Stimulated activated CD4-positive, alpha-beta T cell treated with anti-CD3 and anti-CD28 coated beads, Interleukin-1b, Interleukin-23, amount 100 ng/mL, for 24 hours (primary cell): ENCODE measurements at places on chromosomes 5 and 9.

DNA sequence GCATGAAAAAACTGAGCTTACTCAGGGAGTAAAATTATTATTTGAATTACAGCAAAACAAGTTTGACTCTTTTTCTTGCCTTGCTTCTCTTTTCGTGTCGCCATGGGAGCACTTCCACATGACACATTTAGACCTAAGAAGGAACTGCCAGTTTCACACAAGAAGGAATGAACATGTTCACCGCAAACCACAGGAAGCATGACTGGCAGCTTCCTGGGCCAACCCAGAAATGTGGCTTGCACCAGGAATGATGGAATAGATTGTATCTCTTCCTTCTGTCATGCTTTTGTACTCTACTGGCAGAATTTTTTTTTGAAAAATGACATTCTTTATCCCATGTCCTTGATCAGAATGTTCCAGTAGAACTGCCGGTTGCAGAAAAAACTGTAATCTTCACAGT is 32.9 kb upstream of the MAN2A1 start:
- no peak for DNase-seq

DNA sequence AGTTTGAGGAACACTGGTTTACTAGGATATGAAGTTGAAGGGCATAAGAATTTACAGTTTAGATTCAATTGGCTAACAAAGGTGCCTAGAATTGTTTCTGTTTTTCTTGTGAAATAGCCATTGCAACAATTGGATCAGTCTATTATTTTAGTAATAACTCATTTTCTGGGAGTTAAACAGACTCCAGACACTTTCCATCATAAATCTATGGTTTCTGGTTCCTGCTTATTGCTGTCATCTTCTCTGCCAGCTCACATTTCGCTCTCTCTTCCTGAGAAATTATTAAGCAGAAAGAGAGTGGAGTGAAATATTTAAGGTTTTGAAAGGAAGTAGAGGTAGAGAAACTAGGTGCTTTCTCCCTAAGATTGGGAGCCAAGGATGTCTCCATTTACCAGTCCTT is 165.1 kb upstream of the PRR16 start:
- DNase-seq, result no peak

- DNase-seq, result no peak
Observed at GRCh38 chr9:14902561-14902960, 7.7 kb downstream of the FREM1 start.

DNA sequence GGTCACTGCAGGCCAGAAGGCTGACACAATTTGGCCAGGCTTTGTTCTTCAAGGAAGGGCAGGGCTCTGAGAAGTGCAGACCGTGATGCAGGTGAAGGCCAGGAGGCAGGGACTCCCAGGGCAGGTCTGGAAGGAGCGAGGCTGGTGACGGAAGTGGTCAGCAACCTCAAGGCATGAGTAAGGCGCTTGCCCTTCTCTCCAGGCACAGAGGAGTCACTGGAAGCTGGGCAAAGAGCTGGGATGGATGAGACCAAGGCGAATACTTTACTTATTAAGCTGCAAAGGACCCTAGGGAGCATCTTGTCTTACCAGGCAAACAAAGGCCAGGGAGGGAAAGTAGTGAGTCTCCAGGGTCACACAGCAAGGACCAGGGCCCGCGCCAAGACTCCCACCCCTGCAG is 18.6 kb downstream of the IRF1 start:
- no peak for DNase-seq

DNA sequence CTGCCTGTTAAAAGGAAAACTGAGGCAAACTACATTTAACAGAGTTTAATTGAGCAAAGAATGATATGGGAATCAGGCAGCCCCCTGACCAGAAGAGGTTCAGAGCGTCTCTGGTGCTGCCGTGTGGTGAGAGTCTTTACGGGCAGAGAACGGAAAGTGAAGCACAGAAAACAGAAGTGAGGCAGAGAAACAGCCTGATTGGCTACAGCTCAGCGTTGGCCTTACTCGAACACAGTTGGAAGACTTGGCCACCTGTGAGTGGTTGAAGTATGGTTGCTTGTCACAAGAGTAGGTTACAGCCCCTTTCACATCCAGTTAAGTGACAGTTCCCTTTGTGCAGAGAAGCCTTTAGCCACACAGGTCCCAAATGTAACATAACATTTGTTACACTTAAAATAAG is 16.9 kb upstream of the FBP1 start:
- DNase-seq, result no peak

- DNase-seq, result no peak
Observed at GRCh38 chr5:136905571-136905970, 540.2 kb upstream of the TRPC7 start.
